ENCODE measurements at places on chromosomes 11 and 22.

- DNase-seq: no peak
Measured at GRCh38 chr11:57368106-57368844, 12.7 kb downstream of the PRG3 start.

- no peak for DNase-seq
Measured at GRCh38 chr11:81967242-81967641, 766.4 kb downstream of the FAM181B start.

DNA sequence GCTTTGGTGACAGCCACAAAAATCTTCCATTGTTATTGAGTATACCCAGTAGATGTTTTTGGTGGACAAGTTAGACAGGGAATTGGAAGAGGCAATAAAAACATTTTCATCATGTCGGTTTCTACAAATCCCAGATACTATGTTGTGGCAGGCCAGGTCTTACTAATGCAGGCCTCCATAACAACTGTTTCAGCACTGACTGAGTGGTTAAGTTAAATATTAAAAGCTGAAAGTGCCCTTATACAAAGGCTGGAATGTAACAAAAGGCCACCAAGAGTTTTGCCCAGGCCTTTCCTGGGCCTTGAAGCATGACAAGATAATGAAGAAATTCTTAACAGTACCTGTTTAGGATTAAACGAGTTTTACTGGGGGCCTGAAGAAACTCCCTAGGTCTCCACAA lies 29.3 kb downstream of the DMC1 start:
- no peak for DNase-seq

DNA sequence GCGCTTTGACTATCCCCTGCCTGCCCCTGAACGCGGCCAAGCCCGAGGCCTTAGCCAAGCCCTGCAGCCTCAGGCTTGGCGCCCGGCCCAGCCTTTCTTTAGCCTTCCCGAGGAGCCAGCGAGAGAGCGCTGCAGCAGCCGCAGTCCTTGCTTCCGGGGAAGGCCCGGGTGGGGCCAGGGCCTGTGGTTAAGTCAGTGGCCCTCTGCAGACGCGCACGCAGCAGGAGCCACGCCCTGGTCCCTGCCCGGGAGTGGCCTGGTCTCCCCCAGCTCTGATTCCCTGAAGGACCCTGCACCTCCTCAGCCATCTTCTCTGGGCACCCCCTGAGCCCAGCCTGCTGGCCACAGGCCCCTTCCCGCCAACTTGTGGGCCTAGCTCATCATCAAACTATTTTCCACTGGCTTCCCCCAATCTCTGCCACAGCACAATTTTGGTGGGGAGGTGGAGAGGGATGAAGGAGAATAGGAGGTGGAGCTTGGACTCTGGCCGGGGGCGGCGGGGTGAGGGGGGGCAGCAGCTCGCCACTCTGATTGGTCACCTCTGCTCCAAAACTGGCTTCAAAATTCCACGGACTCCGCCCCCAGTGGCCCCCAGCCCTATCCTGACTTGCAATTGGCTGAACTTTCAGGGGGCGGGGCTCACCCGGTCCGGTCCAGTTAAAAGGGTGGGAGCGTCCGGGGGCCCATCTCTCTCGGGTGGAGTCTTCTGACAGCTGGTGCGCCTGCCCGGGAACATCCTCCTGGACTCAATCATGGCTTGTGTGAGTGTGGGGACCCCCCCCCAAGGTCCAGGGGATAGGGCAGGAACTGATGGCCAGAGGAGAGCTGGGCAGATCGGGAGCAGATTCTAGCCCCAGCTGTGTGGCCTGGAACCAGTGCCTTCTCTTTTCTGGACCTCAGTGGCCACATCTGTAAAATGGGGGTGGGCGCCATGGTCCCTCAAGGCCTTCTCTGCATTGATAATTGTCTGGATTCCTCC lies at the start of gene LGALS1:
Gene LGALS1 (plus strand): TSS at position 686 of the 979 bp plus-strand sequence. CDS start 67 bp downstream, at position 753.
- DNase-seq: peak; percentile 22

GRCh38 chr11:46554213-46555147 lies 39.3 kb downstream of the AMBRA1 start:
- DNase-seq: no peak

GRCh38 chr11:84543367-84544159 lies 1083.6 kb downstream of the DLG2 start:
- DNase-seq: peak; percentile 12

- no peak for DNase-seq
Measured at GRCh38 chr11:94735907-94736306, 32.2 kb upstream of the AMOTL1 start.

GRCh38 chr11:126999366-126999765 lies 1.2 kb downstream of the KIRREL3 start:
- DNase-seq: no peak

DNA sequence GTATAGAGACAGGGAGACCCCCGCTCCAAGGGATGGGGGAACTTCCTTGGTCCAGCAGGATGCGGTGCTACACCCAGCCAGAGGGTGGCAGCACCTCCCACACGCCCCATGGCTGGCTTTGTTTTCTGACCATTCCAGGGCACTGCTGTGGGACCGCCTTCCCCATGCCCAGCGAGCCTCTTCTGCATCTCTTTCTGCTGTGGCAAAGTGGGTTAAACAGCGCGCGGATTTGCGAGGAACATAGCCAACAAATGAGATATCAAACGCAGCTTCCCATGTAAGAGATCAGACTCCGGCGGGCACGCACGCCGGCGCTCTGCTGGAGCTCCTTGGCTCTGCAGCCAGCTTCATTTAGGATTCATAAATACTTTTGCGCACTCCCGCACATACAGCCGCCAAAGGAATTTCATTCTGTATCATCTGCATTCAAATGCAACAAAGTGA lies 485.8 kb upstream of the CADM1 start:
- no peak for DNase-seq

DNA sequence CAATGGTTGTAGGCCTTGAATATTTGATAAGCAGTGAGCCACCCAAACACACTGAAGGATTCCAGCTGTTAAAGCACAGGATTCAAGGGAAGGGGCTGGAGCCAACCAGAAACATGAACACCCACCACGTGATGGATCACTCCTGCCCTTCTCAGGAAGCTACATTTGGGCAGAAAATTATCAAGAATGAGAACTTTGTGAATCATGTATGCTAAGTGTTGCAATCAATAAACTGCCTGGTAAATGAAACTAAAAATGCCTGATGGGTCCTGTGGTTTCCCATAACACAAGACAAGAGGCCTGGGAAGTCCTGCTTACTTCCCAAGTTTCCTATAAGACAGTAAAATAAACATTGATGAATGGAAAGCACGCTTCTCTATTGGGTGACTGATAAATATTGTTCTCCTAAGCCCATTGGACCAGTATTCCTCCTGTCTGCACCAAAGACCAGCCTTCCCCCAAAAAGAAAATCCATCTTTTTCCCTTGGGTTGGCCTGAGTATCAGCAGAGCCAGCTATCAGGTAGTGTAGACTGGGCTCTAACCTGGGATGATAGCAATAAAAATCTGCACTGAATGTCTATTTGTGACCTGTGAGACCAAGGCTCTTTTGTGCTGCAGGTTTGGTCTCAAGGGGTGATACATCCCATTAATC lies 98.4 kb downstream of the CCDC83 start:
- DNase-seq: no peak

GRCh38 chr11:31303644-31304180 lies 65.8 kb downstream of the DCDC1 start:
- DNase-seq: no peak

- no peak for DNase-seq
Measured at GRCh38 chr11:92967867-92968266, 1.6 kb upstream of the MTNR1B start.

DNA sequence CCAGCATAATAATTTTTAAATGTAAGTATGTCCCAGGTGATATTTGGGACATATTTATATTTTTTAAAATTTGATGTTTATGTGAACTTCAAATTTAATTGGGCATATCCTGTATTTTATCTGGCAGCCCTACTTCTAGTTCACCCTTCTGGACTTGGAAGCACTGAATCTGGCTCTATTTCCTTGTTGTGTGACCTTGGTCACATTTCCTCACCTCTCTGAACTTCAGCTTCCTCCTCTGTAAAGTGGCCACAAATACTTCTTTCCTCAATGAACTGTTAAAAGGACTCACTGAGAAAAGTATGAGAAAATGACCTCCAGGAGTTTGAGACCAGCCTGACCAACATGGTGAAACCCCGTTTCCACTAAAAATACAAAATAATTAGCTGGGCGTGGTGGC lies 8.1 kb upstream of the RNF185 start:
- DNase-seq: no peak

GRCh38 chr11:34653031-34653430 lies 32.1 kb downstream of the EHF start:
- DNase-seq: no peak

GRCh38 chr22:36351921-36352802 lies 35.6 kb downstream of the MYH9 start:
- no peak for DNase-seq

DNA sequence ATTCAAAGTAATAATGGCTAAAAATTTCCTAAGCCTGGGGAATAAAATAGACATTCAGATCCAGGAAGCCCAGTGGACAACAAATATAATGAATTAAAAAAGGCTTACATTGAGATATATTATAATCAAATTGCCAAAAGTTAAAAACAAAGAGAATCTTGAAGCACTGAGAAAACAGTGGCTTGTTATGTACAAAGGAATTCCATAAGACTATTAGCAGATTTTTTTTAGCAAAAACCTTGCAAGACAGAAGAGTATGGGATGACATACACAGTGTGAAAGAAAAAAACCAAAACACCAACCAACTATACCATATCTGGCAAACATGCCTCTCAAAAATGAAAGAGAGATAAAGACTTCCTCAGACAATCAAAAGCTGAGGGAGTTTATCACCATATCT lies 20.7 kb downstream of the OR10V1 start:
- DNase-seq: no peak

- no peak for DNase-seq
Measured at GRCh38 chr11:41118521-41118920, 340.9 kb downstream of the LRRC4C start.

DNA sequence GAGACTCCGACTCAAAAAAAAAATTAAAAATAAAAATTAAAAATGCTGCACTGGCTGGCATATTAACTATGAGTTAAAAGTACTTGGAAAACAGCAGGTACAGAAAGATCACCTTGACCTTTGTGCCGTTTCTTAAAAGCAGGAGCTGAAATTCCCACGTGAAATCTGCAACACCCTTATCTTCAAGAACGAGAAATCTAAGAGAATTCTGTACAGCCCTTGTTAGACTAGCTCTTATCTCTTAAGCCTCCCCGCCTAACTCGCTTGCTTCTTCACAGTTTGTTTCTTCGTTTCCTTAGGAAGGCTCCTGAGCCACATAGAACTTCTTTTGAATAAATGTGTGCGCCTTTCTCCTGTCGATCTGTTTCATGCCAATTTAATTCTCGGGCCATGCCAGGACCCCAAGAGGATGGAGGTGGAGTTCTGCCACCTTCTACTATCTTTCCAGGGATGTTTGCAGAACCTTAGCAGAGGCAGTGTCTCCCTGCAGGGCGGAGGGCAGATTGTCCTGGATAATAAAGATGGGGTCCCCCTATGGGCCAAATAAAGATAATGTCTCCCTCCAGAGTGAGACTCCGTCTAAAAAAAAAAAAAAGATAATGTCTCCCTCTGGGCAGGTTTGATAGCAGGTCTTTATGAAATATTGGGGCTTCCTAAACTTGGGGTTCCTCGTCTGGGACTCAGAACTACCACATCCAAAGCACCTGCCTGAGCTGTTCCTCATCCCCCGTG lies 27.4 kb upstream of the SYT8 start:
- DNase-seq: no peak

DNA sequence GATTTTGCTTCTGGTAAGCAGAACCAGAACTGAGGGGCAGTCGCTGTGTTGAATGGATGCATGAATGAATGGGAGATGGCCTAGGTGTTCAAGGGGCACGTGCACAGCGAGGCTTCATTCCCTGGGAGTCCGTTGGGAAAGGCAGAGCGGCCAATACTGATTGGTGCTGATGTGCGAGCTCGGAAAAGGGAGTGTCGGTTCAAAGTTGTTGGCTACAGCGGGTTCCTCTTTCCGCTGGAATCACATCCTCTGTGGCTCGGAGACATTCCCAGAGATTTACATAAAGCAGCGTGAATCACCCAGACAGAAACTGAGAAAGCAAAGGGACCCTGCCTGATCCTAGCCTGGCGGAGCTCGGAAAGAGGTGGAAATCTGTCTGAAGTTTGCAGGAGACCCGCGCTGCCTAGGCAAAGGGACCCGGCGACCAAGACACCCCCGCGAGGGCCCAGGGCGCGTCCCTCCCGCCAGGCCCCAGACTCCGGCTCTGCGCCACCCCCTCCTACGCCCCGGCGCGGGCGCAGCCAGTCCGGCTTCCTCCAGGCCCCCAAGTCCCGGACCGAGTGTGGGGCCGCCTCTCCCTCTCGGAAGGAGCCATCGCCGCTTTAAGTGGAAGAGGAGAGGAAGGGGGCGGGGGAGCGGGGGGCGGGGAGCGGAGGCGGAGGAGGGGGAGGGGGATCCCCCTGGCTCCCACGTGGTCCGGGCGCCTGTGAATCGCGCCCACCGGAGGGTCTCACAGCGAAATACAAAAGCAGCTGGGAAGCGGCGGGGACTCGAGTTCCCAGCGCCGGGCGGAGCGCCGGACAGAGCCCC lies at the start of gene FJX1:
Gene FJX1 (plus strand): TSS at position 774 of the 810 bp plus-strand sequence. CDS start 177 bp downstream, outside the sequence.
- no peak for DNase-seq

GRCh38 chr22:49613108-49613507 lies 214.6 kb downstream of the BRD1 start:
- no peak for DNase-seq

- no peak for DNase-seq
Measured at GRCh38 chr11:134905928-134906327, 493.9 kb upstream of the B3GAT1 start.

DNA sequence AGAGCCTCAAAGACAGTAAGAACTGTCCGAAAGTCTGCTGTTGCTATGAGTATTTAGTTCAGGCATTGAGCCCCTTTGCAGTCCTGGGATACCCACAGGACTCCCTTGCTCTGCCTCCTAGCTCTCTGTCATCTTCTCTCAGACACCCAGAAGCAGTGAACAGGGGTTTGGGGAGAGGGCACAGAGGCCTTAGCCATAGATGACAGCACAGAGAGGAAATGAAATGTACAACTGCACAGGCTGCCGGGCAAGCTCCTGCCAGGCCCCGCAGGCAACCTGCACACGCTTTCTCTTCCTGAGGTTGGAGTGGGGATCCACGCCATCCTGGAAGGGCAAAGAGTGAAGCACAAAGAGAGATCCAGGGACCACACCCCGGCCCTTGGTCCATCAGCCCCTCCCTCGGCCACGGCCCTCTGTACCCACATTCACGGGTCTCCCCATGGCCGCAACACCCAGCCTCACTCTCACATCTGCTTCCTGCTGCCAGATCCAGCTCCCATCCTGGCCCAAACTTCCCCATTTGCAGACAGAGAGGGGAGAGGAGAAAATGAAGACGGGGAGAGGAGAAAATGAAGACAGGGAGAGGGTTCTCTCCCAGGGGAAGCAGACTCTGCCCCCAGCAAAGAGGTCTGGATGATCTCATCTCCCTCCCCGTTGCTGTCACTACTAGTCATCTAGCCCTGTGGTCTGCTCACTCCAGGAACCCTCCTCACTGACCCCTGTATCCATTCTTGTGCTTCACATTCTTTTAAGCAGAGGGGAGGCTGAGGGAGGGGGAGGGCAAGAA lies 40.7 kb downstream of the CD6 start:
- DNase-seq: no peak

Data from NCI-H187 (cell line).